ENCODE measurements at places on chromosomes 5 and 9.
A peak's percentile ranks its signal among the peaks of the same experiment; 100 is the strongest.

DNA sequence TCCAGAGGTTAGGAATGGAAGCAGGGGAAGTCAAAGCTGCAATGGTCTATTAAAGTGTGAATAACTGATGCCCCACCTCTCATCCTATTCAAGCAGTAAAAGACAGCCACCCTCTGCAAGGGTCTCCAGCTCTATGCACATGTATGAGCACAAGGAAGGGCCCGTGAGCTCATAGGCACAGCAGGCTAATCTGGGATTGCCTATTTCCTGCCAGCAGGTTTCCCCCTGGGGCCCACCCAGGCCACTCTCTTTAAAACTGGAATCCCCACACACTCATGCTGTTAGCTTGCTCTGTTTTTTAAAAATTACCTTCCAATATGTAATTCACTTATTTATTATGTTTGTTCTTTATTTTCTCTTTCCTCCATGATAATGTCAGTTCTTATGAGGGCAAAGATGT lies 48.7 kb upstream of the ZNF366 start:
- no peak for DNase-seq

- no peak for DNase-seq
Measured at GRCh38 chr5:73493421-73493820, 4.8 kb upstream of the BTF3 start.

- no peak for DNase-seq
Measured at GRCh38 chr9:110728058-110728457, 59.5 kb downstream of the MUSK start.

- no peak for DNase-seq
Measured at GRCh38 chr9:124706685-124707084, 64.4 kb downstream of the NR6A1 start.

DNA sequence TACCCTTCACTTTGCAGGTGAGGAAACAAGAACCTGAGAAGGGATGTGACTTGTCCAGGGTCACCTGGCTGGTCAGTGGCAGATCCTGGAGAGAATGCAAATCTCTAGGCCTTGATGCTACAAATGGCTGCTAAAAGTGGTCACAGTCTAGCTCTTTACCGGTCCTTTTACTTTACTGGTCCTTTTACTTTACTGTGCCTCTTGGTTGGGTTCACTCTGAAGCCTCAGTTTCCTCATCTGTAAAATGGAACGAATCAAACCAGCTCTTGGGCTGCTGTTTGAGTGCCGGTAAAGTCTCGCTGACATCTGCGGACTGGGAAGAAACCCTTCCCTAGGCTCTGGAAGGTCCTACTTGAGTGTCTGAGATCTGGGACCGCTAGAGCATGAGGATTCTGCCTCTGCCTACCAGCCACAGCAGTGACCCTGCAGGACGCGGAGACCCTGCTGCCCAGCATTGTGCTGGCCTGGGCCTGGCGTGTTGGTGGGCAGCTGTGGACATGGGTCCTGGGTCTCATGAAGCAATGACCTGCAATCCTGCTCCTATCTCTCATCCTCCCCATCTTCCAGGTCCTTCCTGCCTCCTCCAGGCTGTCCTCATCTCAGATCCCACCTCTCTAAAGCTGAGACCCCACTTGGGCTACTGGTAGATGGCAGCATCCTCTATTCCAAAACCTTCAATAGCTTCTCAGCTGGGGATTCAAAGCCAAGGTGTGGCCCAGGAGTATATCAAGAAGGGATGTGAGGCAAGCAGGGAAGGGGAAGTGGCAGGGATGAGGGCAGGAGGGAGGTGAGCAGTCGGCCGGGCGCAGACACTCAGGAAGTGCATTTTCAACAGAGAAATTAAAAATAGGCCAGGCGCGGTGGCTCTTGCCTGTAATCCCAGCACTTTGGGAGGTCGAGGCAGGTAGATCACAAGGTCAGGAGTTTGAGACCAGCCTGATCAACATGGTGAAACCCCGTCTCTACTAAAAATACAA lies 13.3 kb downstream of the CORO2A start:
- peak; percentile 56 for DNase-seq

- no peak for DNase-seq
Measured at GRCh38 chr9:136936645-136937170, 7.8 kb downstream of the FBXW5 start.

DNA sequence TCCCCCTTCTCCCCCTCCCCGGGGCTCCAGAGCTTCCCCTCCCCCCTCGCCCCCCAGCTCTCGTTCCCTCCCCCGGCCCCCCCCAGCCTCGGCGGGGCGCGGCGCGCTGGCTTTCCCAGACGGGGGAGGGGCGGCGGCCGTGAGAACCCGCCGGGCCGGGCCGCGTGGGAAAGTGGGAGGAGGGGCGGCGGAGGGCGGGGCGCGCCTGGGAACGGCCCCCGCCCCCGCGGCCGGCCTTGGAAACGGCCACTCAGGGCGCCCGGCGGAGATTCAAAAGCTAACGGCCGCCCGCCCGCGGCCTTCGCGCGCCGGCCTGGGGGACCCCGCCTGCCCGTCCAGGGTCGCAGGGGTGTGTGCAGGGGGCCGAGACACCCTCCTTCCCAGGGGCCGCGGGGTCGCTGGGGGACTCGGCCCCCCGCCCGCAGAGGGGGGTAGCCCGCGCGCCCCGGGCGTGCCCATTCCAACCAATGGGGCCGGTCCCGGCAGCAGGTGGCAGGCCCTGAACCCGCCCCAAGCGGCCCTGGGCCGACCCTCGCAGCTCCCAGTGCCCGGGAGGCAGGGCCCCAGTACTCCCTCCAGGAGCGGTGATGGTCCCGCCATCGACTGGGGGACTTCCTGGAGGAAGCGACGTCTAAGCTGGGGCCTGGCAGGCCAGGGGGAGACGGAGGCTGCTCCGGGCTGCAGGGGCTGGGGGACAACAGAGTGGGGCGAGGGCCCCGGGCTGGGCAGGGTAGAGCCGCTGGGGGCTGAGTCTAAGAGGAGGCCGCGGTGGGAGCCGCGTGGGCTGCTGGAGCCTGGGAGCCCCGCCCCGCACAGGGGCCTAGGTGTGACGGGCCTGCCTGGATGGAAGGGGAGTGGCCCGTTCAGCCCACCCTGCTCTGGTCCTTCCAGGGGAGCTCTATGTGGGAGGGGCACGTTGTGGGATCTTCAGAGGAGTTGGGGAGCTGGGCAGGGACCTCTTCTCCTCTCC lies 14.2 kb upstream of the NRARP start:
- no peak for DNase-seq

- DNase-seq, result no peak
Measured at GRCh38 chr9:5185220-5185840, at the start of gene INSL6. Gene INSL6 (minus strand): TSS chr9:5185639. CDS start chr9:5185602, 37 bp downstream.

DNA sequence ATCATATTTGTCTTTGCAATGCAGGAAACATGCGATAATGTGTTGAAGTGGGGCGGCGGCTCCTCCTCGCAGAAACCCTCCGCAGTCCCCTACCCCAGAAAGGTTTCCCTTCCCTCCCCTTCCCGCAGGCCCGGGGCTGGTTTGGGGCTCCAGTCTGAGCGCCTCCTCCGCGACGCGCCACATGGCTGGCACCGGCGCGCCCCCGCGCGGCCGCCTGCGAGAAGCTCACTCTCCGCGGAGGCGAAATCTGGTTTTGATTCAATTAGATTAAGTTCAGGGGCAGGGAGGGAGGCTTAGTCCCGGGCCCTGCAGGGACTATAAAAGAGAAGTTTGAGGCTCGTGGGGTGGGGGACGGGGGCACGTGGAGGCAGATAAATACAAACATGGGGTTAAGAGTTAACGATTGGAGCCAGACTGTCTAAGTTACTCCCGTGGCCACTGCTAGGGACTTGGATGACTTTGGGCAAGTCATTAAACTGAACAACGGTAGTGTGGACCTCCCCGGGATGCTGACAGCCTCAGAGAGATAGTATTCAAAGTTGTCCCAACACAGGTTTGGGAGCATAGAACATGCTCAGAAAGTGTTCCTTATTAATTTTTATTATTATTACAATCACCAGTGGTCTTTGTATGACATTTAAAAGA lies 69.4 kb downstream of the MSX2 start:
- peak; percentile 57 for DNase-seq

DNA sequence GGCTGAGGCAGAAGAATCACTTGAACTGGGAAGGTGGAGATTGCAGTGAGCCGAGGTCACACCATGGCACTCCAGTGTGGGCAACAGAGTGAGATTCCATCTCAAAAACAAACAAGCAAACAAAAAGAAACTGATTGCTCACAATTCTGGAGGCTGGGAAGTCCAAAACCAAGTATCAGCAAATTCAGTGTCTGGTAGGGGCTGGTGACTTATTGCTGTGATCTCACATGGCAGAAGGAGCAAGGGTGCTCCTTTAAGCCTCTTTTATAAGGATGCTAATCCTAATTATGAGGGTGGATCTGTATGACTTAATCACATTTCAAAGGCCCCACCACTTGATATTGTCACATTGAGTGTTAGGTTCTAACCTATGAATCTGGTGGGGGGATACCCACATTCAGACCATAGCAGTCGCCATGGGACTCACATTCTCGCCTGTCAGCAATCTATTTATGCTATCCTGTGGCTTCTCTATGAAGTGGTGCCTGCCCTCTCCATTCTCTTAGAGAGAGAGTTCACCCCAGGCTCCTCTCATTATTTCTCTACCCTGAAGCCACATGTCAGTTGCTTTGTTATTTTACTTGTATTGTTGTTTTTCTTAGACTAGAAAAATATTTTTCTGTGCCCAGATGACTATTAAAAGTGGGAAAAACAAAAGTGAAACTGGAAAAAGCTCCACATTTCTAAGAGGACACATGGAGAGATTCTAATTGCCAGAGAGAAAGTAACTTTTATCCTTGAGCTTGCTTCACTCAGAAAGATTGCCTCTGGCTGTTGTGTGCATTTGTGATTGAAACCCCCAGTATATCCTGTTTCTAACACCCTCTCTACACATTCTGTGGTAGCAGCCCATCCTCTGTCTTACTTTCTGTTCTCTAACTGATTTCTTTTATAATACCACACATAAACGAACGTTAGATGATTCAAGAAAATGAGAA lies 18.8 kb upstream of the PRLR start:
- no peak for DNase-seq

DNA sequence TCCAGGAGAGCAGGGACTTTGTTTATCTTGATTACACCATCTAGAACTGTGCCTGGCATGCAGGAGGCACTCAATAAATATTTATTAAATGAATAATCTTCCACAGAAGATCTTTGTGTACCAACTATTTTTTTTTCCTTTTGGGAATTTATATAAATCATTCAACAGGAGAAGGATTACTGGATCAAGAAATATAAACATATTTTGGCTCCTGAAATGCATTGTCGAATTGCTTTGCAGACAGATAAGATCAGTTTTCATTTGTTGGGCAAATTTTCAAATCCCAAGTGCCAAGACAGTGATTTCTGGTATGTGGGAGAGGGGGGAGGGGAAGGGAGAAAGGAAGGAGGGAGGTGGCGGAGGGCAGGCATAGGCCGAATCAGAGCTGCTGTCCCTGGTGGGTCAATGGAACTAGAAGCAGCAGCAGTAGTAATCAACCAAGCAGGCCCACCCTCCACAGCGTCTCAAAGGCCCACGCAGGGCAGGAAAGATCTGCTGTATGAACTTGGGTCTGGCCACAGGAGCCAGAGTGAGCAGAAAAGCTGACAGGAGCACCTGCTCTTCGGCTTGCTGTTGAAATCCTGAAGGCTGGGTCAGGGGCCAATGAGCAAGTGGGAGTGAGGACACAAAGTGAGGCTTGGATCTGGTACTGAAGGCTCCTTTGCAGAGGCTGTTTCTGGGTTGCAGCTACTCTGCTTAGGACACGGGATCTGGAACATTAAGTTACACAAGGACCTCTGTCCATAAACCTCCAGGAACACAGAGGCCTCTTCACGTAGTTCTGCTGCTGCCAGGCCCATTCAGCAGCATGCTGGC lies 15.8 kb upstream of the TRAF1 start:
- no peak for DNase-seq

DNA sequence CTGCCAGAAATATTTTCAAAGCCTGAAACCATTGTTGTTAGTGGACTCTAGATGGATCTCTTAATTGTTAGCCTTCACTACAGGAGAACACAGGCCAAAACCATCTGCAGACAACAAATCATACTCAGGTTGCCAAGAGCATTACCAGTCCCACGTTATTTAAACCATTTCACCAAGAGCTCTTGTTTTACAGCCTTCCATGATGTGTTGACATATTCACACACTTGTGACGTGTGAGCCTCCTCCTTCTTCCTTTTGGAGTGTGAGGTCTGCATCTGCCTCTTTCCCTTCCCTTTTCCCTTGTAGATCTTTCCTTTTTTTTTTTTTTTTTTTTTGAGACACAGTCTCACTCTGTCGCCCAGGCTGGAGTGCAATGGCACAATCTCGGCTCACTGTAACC lies 279.0 kb downstream of the AUH start:
- DNase-seq, result no peak

DNA sequence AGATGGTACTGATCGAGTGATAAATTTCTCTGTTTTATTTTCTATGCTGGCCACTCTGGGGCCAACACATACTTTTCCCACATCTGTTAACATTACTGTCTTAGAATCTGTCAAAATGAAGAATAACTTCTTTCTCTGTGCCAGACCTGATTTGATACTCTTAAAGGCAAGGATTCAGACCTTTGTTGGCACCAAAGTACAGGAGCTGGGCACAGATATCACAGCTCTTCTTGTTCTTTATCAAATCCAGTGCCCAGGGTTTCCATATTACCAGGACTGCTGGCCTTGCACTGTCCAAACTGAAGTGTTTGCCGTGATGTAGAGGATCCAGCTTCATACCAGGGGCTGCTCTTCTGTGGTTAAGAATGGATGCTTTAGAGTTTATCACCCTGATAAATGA lies 20.9 kb downstream of the ZNF474 start:
- no peak for DNase-seq

GRCh38 chr5:91301106-91301846 lies 81.8 kb downstream of the ARRDC3 start:
- DNase-seq, result no peak

GRCh38 chr5:87560528-87560927 lies 147.8 kb upstream of the CCNH start:
- DNase-seq, result no peak

- peak; percentile 57 for DNase-seq
Measured at GRCh38 chr9:92590377-92590776, 54.6 kb upstream of the ECM2 start.

- DNase-seq, result no peak
Measured at GRCh38 chr5:93794954-93795353, 53.6 kb upstream of the POU5F2 start.

DNA sequence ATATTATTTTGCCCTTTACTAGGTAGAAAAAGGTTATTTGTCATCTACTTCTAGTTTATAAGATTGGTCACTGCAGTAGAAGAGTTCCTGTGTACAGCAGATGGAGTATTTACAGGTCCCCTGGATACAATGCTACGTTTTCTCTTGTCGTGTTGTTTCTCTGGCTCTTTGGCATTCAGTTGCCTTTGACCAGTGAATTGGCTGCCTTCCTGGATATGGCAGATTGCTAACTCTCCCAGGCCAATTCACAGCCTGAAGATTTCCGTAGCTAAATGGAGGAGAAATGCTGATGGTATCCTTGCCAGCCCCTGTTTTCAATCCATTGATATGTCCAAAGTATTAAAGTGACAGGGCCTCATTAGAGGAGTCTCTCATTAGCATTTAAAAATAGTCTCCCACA lies 32.5 kb upstream of the GNAQ start:
- DNase-seq, result no peak

DNA sequence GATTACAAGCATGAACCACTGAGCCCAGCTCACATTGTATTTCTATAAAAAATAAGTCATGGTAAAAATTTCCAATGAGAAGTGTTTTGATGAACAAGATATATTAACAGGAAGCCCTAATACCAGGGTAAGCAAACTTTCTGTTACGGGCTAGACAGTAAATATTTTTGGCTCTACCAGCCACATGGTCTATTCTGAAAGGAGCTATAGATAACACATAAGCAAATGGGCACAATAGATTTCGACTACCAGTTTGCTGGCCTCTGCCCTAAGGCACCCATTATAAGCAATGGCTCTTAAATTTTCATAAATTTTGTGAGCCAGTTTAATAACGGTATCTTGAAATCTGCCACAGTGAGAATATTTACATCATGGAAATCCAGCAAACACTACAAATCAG lies 8.1 kb downstream of the UBQLN1 start:
- DNase-seq, result no peak

GRCh38 chr5:155126573-155126972 lies 113.0 kb downstream of the KIF4B start:
- DNase-seq, result no peak
